Glomerular endothelial cell (primary cell): ENCODE measurements at places on chromosomes 4 and X. TPM values are rescaled to one million over a fixed set of nuclear protein-coding genes. Genes with fewer than 3 reads are reported as not detected.

Gene TMEM35A
- 4.7 and 8.1 TPM in 2 replicates for total RNA-seq

Gene SH3RF1
- 13.2 and 21.2 TPM in 2 replicates for total RNA-seq

Gene PNMA5
- not detected in 2 replicates for total RNA-seq

Gene MFAP3L
- total RNA-seq: 1.6 and 3.1 TPM in 2 replicates

Gene PABPC1L2A
- not detected in 2 replicates for total RNA-seq

Gene OCRL
- total RNA-seq: 14.7 and 20.3 TPM in 2 replicates

Gene PPP1R2C
- not detected in 2 replicates for total RNA-seq

Gene SLC30A9
- 43.0 and 48.6 TPM in 2 replicates for total RNA-seq

Gene APBB2
- total RNA-seq: 122 and 124 TPM in 2 replicates

Gene AR
- 3.5 and 5.0 TPM in 2 replicates for total RNA-seq

Gene MAOB
- 0.12 and 0.19 TPM in 2 replicates for total RNA-seq

Gene CLCN5
- 7.7 and 9.2 TPM in 2 replicates for total RNA-seq

Gene DNASE1L1
- total RNA-seq: 71.8 and 97.7 TPM in 2 replicates

DNA sequence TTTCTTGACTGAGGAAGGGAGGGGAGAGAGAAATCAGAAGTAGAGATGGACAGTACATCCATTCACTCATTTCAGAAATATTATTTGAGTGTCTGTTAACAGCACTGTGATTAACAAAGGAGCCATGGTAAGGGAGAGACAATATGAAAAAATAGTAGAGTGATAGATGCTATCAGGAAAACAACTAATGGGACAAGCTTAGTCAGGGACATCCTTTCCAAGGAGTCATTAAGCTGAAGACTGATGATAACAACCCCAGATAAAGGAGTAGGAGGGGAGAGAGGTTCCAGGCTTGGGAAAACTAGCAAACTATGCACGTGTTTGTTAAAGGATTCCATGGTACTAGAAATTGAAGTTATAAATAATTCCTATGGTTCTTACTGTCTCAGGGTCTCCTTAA, 122.2 kb downstream of the CBR4 start:
- DNase-seq: no peak

- no peak for DNase-seq
These were observed 4.1 kb downstream of the ZNF280C start for GRCh38 chrX:130264573-130264972.

DNA sequence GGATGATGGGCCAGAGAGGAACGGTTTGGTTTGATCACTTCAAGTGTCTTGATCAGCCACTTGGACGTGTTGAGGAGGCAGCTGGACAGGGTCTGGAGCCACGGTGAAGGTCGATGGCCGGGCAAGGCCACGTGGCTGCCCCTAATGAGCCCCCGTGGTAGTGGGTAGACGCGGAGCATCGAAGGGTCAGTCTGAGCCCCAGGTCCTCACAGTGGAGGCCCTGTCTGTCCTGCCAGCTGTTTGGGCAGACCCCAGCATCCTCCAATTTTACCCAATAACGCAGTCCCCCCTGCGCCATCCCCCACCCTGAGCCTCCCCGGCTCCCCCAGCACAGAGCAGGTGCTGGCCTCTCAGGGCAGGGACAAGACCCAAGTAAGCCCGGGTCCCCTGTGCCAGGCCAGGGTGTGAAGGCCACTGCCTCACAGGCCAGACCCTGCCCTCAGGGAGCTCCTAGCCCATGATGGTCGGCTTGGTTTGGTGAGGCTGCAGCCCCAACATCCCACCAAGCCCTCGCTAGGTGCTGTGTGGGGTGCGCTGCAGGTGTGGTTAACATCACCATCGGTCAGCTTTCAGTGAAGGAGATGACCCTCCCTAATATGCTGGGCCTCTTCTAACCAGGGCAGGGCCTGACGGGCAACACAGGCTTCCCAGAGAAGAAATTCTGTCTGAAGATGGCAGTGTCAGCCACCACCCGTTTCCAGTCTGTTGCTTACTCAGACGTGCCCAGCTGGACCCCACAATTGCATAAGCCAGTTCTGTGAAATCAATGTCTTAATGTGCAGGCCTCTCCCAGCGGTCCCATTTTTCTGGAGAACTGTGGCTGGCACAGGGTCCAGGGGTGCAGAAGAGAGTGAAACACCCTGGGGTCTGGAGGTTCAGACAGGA, 40.5 kb upstream of the NKX1-1 start:
- DNase-seq: no peak

DNA sequence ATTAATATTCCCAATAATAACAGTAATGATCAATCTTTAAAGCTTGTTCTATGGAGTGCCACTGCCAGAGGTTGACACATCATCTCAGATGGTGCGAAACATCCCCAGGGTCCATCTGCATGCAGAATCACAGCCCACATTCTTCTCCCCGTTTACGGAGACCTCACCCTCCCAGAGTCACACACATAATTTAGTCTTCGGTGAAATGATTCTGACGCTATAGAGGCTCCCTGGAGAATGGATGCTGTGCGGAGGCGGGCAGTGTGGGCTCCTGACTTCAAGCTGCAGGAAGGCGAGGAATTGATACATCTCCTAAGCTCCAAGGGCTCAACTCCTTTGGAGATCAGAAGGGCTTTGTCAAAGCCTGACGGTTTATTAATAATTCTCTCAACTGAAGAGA, 11.0 kb upstream of the ARHGAP36 start:
- no peak for DNase-seq

DNA sequence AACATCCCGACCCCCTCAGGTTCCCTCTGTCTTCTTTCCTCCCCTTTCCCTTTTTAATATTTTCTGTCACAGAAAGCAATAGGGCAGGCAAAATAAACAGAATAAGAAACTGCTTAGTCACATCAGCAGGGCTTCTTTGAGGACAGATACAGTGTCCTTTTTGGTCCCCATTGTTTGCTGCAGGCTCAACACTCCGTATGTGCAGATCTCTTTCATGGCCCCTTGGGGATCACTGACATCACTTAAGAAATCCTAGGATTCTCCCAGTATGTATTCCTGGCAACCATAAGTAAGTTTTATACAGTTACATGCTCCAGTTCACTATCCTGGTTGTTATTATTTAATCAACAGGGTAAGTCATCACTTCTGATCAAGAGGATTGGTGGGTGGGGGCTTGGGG, 448.0 kb downstream of the NKX6-1 start:
- DNase-seq: no peak

- DNase-seq: no peak
These were observed 139.5 kb downstream of the SH3KBP1 start for GRCh38 chrX:19747652-19748610.
